Fibroblast of the conjunctiva (primary cell): ENCODE measurements at places on chromosomes 4 and X.

DNA sequence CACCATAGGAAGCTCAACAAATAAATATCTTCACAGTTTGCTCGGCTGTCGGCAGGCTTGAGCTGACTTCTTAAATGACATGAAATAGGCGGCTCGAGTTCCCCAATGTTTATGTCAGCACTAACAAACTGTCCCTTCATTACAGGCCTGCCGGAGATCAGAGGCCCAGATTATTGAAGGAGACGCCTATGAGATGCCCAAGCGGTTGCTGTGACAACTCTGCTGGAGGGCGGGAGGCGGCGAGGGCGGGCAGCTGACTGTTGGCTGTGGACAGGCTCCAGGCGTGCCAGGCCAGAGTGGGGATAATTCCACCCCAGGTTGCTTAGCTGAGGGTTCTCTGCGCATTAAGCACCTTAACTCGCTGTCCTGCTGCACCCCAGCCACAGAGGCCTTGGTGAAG lies 39.2 kb upstream of the MSX1 start:
- DNase-seq: no peak

- DNase-seq: no peak
Observed at GRCh38 chr4:63211375-63211774, 1197.9 kb downstream of the TECRL start.

DNA sequence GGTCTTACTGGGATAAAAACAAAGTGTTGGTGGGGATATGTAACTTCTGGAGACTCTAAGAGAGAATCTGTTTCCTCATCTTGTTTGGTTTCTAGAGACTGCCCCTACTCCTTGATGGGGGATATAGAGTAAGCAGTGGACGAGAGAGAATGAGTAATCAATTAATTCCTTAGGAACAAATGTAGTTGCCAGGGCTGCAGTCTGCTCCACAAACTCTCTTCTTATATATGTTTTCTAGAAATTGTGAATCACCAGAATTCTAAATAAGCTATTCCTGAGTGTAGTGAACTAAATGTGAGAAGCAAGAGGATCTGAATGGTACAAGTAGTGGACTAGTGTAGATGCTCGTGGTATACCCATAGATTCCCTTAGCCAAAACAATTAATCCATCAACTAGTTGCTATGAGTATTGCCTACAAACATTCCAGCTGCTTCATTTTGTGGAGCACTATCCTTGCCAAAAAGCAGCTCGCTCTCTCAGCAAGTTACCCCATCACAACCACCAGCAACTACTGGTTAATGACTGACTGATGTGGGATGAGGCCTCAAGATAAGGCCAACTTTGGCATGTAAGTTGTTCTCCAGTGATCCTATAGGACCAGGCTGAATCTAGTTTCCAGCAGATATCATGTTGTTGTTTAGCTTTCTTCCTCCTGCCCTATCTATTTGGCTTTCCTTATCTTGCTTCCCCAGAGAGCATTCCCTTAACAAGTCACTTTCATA lies 273.0 kb downstream of the SLC7A11 start:
- DNase-seq: peak; percentile 20

DNA sequence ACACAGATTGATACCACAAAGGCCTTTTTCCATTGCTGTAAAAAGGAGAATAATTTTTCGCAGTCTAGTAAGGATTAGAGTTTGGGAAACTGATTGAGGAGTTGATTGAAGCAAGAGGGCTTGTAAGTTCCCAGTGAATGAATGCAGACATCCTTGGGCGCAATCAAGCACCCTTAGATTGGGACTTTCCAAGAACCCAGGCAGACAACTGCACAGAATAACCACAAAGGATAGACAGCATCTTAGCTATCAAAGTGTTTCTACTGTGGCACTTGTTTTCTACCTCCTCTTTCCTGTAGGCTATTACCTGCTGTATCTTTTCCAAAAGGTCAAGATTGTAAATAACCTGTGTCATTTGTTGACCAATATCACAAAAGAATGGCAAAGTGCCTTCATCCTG lies 2.6 kb downstream of the COX18 start:
- DNase-seq: no peak

GRCh38 chr4:16759931-16760582 lies 138.4 kb downstream of the LDB2 start:
- no peak for DNase-seq

GRCh38 chr4:36337665-36338185 lies 56.3 kb downstream of the DTHD1 start:
- no peak for DNase-seq

- no peak for DNase-seq
Observed at GRCh38 chr4:83272900-83273299, 11.7 kb downstream of the COQ2 start.

DNA sequence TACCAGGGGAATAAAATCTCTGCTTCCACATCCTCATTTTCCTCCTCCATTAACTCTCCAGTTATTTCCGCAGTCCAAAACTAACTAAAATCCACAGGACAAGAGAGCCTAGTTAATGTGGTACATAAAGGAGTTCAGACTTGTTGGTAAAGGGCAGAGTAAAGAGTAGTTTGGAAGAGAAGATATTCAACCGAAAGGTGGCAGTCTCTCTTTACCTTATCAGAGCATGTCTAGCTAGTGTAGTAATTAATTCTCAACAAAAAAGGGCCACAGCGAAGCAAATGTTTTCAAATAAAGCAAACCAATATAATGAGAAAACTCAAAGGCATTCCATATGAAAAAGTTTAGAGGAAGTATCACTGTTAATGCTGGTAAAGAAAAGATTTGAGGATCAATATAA lies 286.5 kb downstream of the GLUD2 start:
- no peak for DNase-seq

DNA sequence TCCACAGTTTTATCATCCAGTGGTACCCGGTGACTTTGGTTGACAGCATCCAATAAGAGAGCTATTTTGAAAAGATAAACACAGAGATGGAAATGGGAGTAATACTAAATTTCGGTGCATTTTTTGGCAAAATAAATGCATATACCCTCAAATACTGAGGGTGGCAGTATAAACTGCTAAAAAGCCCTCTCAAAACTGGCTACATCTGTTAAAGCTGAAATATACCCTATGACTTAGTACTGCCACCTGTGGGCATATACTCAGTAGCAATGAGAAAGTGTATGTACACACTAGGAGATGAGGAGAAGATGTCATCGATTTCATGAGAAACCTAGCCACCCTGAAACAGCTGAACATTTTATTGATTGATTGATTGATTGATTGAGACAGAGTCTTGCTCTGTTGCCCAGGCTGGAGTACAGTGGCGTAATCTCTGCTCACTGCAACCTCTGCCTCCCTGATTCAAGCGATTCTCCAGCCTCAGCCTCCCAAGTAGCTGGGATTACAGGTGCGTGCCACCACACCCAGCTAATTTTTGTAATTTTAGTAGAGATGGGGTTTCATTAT lies 12.2 kb upstream of the TMEM128 start:
- DNase-seq: peak; percentile 56

DNA sequence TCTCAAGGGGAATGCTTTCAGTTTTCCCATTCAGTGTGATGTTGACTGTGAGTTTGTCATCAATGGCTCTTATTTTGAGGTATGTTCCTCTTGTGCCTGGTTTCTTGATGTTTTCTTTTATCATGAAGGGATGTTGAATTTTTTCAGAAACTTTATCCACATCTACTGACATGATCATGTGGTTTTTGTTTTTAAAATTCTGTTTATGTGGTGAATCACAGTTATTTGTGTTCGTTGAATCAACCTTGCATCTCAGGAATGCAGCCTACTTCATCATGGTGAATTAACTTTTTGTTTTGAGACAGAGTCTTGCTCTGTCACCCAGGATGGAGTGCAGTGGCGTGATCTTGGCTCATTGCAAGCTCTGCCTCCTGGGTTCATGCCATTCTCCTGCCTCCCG lies 263.1 kb upstream of the KLF3 start:
- DNase-seq: no peak

GRCh38 chrX:8914681-8915080 lies 113.5 kb upstream of the FAM9A start:
- no peak for DNase-seq

GRCh38 chr4:159191989-159192388 lies 89.1 kb downstream of the RAPGEF2 start:
- DNase-seq: peak; percentile 45

- DNase-seq: no peak
Observed at GRCh38 chrX:19758539-19758938, 128.9 kb downstream of the SH3KBP1 start.

DNA sequence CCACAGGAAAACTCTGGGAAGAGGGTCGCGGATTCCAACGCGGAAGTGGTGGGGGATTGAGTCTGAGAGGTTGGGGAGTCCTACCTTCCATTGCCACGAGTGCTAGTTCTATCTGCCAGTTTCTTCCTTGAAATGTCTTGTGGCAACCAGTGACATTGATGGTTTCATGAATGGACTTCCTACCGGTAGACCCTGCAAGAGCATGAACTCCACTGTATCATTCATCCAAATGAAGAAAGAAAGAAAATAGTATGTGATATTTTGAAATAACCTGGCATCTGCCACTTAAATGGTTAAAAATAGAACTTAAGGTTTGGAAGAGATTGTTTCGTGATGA lies 1.1 kb upstream of the SLC10A7 start:
- DNase-seq: no peak

GRCh38 chr4:110108422-110108821 lies 90.0 kb downstream of the ELOVL6 start:
- no peak for DNase-seq

DNA sequence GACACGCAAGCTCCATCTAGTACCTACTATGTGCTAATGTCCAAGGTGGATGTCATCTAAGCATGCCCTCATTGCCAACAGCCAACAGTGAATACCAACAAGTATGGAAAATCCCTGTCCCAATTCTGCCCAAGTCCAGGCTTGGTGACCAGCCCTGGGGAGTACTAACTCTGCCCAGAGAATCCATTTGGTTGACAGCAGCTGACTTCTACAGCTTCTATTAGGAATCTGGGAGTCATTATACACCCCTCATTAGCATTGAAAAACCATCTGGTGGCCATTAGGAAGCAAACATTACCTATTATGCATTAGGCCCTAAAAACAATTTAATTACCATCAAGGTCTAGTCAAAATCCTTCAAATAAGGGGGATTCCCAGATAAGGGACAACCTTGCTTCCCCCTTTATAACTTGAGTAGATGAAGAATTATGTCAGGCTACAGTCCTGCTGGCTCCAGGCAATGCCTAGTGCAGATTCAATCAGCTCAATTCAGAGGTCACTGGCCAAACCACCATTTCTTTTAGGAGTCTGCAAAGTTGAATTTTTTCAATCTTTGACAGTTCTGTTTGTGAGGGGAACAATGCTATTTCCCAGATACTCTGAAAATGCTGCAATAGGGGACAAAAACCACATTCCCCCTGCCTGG lies 228.0 kb upstream of the LDB2 start:
- no peak for DNase-seq

DNA sequence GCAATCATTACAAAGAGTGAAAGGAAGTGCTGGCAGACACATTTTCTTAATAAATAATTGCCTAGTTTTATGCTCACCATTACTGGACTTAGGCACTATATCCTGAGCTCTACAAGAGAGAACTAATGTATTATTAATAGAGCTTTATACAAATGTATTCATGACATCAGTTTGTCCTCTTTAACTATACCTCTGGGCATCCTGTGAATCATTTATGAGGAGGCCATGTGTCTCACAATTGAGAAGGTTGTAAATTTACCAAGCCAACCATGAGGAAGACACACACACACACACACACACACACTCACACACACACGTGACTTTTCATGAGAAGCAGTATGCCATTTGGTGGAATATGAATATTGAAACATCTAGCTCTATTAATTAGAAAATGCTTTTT lies 728.2 kb downstream of the ARAP2 start:
- DNase-seq: no peak

DNA sequence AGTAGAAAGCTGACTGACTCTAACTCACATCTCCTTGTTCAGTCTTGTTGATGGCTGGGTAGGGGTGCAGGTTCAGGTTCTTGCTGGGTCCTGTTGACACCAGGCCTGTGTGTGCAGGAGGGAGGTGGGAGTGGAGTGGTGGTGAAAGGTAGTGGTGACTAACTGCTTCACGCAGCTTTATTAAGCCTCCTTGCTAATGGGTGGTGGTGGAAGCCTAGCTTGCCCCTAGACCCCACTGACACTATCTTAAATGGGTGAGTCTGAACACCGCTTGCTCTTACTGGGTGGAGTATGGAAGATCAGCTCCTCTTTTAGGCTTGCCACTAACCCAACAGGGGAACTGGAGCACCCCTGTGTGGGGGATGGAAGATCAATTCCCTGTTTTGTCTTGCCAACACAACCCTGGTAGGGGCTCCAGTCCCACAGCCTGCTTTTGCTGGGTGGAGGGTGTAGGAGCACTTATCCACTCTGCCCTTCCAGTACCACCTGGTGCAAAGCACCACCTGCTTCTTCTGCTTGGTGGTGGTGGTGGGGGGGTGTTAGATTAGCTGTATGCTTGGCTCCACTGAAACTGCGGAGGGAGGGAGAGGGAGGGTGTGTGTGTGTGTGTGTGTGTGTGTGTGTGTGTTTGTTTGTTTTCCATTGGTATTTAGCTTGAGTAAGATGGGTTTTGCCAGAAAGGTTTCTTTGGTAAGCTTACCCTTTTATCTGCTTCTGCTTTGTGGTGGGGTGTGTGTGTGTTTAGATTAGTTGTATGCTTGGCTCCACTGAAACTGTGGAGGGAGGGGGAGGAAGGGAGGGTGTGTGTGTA lies 25.6 kb downstream of the KDM6A start:
- no peak for DNase-seq

GRCh38 chr4:123787512-123788080 lies 391.0 kb downstream of the SPRY1 start:
- no peak for DNase-seq

DNA sequence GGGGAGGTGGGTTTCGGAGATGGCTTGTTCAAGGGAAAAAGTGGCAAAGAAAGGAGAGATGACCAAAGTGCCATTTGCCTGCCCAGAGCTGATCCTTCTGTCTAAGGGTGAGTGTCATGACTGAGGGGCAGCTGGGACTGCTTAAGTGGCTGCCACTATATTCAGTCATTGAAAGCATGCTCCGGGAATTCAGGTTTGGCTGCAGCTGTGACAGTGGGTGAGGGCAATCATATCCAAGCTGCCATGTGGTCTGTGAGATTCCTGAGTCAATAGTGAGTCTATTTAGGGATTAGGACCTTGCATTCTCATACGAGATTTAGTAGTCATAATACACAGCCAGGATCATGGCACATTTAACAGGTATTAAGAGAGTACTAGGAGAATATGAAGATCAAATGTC lies 138.8 kb upstream of the BANK1 start:
- no peak for DNase-seq

- no peak for DNase-seq
Observed at GRCh38 chr4:3021627-3022026, 52.7 kb downstream of the HTT-AS start.

GRCh38 chr4:17698116-17698515 lies 83.3 kb downstream of the FAM184B start:
- no peak for DNase-seq

DNA sequence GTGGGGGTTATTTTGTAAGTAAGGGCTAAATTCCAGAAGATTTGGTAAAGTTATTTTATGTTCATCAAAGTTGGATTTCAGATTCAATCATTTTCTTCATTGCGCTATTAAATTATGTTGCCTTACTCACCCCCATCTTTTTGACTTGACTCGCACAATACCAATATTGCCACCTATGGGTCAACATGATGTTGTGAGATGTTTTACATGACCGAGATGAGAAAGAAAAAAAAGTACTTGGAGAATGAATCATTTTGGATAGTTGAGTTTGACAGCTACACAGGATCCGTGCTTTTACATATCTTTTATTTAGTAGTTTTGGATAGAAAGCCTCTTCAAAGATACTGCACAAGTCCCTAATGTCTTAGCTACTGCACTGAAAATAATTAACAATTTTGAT lies 224.2 kb upstream of the EMCN start:
- peak; percentile 39 for DNase-seq

GRCh38 chrX:8345473-8345872 lies 119.2 kb upstream of the VCX3B start:
- DNase-seq: no peak
